NCI-H1694 treated with DMSO at 0.1 percent for 48 hours (cell line): ENCODE measurements at places on chromosomes 16 and 17.

DNA sequence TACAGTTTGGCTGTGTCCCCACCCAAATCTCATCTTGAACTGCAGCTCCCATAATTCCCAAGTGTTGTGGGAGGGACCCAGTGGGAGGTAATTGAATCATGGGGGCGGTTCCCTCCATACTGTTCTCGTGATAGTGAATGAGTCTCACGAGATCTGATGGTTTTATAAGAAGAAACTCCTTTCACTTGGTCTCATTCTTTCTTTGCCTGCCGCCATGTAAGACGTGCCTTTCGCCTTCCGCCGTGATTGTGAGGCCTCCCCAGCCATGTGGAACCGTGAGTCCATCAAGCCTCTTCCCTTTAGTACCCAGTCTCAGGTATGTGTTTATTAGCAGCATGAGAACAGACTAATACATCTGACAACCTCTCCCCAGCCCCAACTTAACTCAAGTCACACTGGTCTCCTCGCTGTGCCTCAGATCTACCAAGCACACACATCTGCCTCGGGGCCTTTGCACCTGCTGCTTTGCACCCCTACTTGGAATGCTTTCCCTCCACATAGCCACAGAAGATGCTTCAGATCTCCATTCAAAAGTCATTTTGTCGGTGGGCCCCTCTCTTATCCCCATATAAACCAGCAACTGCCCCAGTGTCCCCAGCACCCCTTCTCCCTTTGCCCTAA lies 74.4 kb downstream of the RPH3AL start:
- no peak for DNase-seq

DNA sequence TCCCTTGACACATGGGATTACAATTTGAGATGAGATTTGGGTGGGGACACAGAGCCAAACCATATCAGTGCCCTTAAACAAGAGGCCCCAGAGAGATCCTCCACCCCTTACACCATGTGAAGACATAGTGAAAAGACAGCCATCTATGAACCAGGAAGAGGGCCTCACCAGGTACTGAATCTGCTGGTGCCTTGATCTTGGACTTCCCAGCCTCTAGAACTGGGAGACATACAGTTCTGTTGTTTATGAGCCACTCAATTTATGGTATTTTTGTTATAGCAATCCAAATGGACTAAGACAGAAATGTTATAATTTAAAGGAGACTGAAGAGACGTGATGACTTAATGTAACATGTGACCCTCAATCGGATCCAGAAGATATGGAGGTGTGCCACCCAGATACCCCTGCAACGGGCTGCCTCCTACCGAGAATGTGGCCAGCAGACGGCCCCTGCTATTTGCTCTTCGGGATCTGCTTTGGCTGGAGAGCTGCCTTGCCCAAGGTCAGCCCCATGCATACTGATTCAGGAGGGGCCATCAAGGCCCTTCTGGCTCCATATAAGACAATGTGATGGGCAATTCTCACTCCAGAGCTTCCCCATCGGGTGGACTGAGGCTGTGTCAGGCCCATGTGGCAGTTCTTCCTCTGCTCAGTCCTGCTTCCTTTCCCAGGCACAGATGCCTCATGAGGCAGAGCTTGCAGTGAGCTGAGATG lies 80.6 kb downstream of the NETO2 start:
- no peak for DNase-seq

DNA sequence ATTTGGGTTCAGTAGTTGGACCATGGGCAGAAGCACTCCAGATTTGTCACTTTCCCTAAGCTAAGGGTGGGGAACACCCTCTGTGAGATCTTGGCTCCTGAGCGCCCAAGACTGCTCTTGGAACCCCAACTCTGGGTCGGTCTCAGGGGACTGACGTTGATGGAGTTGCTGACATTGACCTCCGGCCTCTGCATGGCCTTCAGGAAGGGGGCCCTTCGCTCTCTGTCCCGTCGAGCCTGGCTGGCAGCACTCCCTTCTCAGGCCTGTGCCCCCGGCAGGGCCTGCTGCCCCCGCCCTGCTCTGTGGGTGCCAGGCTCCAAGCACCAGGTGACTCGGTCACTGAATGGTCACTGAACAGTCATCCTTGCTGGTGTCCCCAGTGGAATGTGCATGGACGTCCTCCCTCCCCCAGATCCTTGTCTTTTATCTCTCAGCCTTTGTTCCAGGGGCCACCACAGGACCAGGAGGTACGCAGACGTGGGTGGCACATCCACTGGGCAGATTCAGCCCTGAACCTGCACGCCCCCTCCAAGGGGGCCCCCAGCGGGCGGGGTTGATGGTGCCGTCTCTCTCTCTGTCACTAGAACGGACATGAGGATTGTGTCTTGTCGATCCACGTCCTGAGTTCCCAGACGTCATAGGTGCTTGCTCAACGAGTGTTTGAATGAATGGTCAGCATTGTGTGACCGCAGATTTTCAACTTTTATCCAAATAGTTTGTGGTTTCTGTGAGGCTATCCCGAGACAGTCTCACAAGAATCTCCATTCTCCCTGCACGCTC lies 314.5 kb downstream of the SEC14L1 start:
- DNase-seq, result no peak

- DNase-seq, result no peak
Observed at GRCh38 chr16:15770512-15770911, 86.3 kb downstream of the MYH11 start.

DNA sequence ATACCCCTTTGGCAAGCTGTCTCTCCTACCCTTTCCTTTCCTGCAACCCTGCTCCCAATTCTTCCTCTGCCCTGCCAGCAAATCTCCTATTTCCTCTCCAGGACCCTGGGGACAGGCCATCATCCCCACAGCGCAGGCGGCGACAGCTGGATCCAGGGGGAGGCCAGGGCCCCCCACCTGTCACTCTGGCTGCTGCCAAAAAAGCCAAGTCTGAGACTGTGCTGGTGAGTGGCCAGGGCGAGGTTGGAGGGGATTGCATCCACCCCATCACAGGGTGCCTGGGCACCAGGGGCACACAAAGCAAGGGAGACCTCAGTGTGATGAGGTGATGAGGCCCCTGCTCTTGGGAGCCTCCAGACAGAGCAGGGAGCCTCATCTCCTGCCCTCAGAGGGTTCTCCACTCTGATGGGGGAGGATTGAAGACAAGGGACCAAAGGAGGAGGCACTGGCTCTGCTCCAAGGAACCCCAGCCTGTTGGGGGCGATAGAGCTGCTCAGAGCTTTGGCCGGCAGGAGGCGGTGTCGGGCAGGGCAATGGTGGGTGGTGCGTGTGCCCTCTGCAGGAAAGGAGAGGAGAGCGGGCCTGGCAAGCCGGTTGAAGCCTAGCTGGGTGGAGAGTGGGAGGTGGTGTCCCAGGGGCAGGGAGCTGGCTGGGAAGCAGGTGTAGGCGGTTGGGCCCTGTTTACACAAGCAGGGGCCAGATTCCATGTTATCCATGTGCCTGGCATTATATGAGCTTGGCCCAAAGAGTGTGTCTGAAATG lies 15.6 kb upstream of the PDK2 start:
- peak; percentile 68 for DNase-seq

GRCh38 chr16:19210280-19210924 lies 42.4 kb downstream of the SYT17 start:
- no peak for DNase-seq

GRCh38 chr16:68313116-68313515 lies 2.3 kb downstream of the PRMT7 start:
- no peak for DNase-seq

- no peak for DNase-seq
Observed at GRCh38 chr16:88504489-88505404, 51.7 kb downstream of the ZFPM1 start.

- no peak for DNase-seq
Observed at GRCh38 chr17:39684369-39685192, 3.3 kb downstream of the PGAP3 start.

- DNase-seq, result no peak
Observed at GRCh38 chr17:17075125-17075781, 33.0 kb downstream of the MPRIP start.

- no peak for DNase-seq
Observed at GRCh38 chr16:27177031-27177774, 26.1 kb upstream of the KDM8 start.

DNA sequence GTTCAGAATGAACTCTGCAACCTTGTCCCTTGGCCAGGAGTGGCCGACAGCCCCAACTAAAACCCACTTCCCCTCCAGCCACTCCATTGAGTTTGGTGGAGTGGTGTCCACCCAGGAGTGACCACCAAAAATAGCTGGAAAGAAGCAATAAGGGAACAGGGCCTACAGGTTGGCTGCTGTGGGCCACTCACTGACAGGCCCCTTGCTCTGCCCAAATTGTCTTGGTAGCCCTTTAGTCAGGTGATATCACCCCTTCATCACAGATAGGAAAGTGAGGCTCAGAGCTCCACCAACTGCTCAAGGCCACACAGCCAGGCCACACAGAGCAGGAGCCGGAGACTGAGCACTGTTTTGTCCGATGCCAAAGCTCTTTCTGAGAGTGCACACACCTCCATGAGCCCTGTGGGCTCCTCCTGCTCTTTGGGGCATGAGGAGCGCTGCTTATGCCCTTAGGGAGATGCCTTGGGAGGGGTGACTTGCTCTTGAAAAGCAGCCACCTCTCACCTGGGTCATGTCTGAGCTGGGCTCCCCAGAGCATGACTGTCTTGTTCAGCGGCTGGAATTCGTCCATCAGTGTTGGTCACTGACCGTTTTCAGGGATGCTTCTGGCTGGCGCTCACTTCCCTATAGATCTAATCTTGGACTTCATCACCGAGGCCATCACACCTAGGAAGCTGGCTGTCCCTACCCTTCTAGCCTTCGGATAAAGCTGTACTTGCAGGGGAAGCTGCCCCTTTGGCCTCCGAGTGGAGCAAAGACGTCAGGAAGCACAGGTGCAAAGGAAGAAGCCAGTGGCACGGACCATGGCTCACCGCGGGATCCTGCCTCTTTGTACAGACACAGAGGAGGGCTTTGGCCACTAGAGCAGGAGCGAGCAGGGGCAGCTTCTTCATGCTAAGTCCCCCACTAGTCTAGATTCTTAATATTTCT lies 186.0 kb upstream of the ZNF469 start:
- DNase-seq, result no peak

- DNase-seq, result no peak
Observed at GRCh38 chr16:68823401-68824135, 19.8 kb upstream of the TANGO6 start.

GRCh38 chr16:50092891-50093290 lies 27.1 kb downstream of the HEATR3 start:
- DNase-seq, result no peak

- no peak for DNase-seq
Observed at GRCh38 chr16:4606354-4606753, 8.3 kb downstream of the UBALD1 start.

- no peak for DNase-seq
Observed at GRCh38 chr16:5257462-5257861, 159.9 kb upstream of the EEF2KMT start.

GRCh38 chr17:15448580-15448956 lies 18.9 kb downstream of the CDRT4 start:
- DNase-seq, result no peak

- DNase-seq, result no peak
Observed at GRCh38 chr17:72332367-72332766, 211.5 kb downstream of the SOX9 start.

DNA sequence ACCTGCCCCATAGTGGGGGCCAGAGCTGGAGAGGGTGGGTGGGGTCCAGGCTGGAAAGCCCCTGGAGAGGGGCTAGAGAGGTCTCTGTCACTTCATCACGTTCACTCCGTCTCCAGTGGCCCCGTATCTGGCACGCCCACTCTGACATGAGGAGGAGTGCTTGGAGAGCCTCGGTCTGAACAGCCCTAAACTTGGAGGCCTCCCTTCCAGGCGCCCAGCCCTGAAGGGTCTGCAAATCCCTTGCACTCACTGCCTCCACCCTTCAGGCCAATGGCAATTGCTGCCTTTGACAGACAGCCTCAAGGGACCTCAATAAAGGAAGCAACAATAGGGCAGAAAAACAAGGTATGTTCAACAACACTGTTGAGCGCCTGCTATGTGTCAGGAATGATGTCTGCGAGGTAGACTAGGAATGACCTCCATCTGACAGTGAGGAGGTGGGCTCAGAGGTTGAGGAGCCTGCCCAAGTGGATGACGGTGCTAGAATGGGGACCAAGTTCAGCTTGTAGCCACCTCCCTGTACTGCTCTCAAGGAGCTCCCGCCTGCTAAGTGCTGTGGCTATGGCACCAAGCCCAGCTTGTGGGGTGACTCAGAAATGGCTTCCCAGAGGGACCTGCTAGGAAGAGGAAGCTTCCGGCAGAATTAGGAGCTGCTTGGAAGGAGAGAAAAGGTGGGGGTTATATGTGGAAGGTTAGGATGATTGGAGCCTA lies 2.9 kb upstream of the EPX start:
- DNase-seq, result no peak

DNA sequence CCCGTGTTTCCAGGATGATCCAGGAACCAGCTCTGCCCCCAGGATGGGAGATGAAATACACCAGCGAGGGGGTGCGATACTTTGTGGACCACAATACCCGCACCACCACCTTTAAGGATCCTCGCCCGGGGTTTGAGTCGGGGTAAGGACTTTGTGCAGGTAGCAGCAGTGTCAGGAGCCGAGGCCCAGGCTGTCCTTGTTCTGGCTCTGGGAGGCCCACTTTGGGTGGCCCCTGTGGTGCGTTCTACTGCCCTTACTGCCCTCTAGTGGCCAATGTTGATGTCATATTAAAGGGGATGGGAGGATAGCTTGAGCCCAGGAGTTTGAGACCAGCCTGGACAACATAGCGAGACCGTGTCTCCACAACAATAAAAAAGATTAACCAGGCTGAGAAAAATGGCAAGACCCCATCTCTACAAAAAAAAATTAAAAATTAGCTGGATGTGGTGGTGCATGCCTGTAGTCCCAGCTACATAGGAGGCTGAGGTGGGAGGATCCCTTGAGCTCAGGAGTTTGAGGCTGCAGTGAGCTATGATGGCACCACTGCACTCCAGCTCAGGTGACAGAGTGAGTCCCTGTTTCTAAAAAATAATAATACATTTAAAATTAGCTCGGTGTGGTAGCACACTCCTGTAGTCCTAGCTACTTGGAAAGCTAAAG lies 20.9 kb upstream of the CLEC18A start:
- DNase-seq, result peak; percentile 14

DNA sequence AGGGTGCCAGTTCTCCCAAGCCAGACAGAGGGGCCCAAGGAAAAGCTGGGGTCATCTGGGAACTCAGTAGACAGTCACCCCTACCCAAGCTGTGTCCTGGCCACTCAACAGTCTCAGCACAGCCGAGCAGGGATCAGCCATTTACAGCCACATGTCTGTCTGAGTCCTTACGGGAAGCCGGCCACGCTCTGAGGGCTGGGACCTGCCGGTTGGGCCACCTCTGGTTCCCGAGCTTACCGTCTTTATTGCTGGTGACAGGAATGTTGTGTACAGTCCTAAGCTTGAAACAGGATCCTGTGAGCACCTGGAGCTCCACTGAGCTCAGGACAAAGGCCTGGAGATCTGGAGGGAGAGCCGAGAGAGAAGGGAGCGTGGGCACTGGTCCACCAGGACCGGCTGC lies 59.8 kb downstream of the TIMM22 start:
- no peak for DNase-seq
